ENCODE measurements at places on chromosomes 5 and 9.

GRCh38 chr5:1108023-1108864, 3.6 kb downstream of the SLC12A7 start:
- no peak for DNase-seq

GRCh38 chr9:22337261-22337660, 109.4 kb upstream of the DMRTA1 start:
- no peak for DNase-seq

- no peak for DNase-seq
Measured at GRCh38 chr5:129172580-129172979, 78.0 kb downstream of the ISOC1 start.

- DNase-seq, result no peak
Measured at GRCh38 chr5:65874241-65874640, 52.1 kb upstream of the ERBIN start.

DNA sequence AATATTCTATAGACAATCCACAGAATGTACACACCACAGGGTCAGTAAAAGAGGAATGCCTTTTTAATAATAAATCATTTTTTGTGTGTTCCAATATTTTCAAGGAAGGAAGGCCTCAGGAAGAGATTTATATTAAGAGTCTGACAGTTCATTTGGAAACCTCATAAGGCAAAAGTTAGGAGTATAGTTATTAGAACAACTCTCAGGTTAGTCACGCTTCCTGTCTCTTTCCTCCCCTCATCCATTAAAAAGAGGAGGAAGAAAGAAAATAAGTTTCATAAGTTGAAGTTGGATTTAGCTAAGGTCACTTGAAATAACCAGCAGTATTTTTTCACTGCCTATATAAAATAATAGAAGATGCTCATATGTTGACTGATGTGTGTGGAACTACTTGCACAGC, 863.2 kb downstream of the PTPRD start:
- DNase-seq, result no peak

DNA sequence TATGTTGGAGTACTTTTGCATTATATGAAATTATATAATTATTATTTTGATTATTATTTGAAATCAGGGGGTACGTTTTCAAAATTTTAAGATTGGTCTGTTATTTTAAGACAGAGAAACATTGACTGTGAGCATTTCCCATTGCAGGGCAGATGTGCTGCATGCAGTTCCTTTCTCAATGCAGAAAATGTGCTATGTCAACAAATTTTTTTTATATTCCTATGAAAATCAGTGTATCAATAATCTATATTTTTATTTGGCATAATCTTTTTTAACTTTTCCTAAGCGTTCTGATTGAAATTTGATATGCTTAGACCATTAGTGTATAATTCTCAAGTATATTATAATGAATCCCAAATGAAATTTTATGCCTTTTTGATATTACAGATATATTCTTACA, 41.8 kb upstream of the LRRC70 start:
- DNase-seq, result no peak

DNA sequence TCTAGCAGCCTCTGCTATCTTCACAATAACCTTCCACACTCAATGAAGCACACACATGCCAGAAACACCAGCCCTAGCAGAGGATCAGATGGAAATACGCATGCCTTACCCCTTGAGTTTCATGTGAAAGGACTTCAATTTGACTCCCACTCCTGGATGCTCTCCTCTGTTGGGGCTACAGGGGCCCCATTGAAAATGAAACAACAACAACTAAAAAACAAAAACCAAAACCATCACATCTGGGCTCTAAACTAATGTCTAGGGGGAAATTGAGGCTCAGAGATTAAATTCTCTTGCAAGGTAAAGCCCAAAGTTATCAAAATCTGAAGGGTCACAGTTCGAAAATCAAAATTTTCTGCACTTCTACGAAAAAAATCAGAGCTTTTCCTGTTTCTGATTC, 7.9 kb upstream of the RFESD start:
- DNase-seq, result no peak

GRCh38 chr9:93030642-93031628, 27.6 kb upstream of the SUSD3 start:
- no peak for DNase-seq

DNA sequence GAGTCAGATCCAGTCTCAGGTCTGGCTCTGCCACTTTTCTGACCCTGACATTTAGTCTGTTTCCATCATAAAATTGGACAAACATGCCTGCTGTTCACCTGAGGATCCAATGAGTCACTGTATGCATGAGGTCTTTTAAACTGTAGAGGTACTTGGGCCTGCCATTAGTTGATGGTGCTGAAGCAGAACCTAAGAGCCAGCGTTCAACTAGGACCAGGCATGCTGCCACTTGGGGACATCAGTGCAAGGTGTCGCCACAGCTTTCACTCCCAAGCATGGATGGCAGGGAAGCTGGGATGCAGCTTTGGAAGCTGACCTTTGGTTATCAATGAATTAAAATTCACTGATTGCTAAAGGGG, 37.1 kb downstream of the NEUROG1 start:
- DNase-seq, result no peak

DNA sequence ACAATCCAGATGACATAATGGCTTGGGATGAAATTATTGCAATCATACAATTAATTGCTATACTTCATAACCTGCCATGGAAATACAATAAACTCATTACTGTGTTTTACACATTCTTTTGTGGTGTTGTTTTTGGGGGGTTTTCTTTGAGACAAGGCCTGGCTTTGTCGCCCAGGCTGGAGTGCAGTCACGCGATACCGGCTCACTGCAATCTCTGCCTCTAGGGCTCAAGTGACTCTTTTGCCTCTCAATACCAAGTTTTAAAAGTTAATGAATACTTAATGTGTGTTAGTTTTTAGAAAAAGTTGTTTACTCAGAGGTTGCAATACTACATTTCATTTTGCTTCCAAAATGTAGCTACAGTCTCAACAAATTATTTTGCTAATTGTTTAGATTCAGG, 598.4 kb downstream of the CHSY3 start:
- no peak for DNase-seq

All from uterus (tissue), 4 donors.